ENCODE measurements at places on chromosomes 13 and 19.

- DNase-seq: no peak
These were observed 2.9 kb downstream of the HIF3A start for GRCh38 chr19:46299695-46300094.

DNA sequence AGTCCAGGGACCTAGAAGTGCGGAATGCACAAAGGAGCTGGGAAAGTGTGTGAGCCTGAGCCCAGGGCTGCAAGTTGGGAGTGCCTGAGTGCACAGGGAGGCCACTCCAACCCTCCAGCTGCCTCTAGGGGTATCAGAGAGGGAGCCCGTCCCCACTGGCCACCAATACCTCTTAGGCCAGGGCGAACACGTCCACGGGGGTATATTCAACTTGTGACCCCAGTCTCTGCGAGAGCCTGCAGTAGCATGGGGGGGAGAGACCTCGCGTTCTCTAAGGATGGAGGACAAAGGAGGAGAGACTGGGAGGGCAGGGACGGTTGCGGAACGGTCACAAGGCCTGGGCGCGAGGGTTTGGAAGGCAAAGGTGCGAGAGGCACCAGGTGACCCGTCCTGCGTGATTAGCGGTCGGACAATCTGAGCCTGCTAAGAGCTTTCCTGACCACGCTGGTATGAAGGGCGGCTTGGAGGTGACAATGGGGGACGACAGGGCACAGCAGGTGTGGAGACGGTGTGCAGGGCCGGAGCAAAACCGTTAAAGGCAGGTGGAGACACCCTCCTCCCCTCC, 676 bp downstream of the CD320 start:
- DNase-seq: no peak

- DNase-seq: no peak
These were observed 10.8 kb downstream of the RASA3 start for GRCh38 chr13:114121496-114122126.

- DNase-seq: no peak
These were observed at the start of gene SIGLEC9 for GRCh38 chr19:51124729-51125128. TSS of gene SIGLEC9 (plus strand) at chr19:51124906. CDS start at chr19:51124975, 69 bp downstream.

DNA sequence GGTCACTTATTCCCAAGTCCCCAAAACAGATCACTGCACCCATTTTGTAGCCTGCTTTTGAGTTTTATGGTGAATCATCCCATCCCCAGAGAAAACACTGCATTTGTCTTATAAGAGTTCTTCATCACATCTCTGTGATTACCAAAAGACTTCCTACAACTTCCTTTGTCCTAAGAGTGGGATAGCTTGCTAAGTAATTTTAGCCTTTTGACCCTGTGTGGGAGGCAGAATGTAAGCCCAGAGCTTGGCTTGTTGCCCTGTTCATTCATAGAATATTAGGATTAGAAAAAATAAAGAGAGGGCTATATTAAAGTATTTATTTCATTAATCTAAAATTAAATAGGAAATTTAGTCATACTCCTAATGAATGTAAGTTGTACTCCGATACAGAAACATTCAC, 213.3 kb downstream of the MZT1 start:
- DNase-seq: no peak

- no peak for DNase-seq
These were observed 14.4 kb upstream of the SLC25A42 start for GRCh38 chr19:19049406-19049805.

GRCh38 chr19:47096721-47097120, 16.9 kb downstream of the ZC3H4 start:
- DNase-seq: no peak

- no peak for DNase-seq
These were observed 15.4 kb downstream of the FCHO1 start for GRCh38 chr19:17766543-17767131.

GRCh38 chr13:110382229-110382628, 75.1 kb downstream of the COL4A2 start:
- no peak for DNase-seq

Data from effector memory CD4-positive, alpha-beta T cell (primary cell).